ENCODE measurements at places on chromosomes 2 and 18. TPM values are rescaled to one million over a fixed set of nuclear protein-coding genes. Genes with fewer than 3 reads are reported as not detected.

- no peak for DNase-seq
- H3K4me1 ChIP-seq: no peaks in the 10 kb centered on the region
- no peak overlapping the region for H3K4me3 ChIP-seq
- H3K36me3 ChIP-seq: peaks cover 2% of the 10 kb centered on the region
- no peaks in the 10 kb centered on the region for H3K27me3 ChIP-seq
- no peak overlapping the region for H3K27ac ChIP-seq
Observed at GRCh38 chr2:197668296-197668695, 7.1 kb downstream of the RFTN2 start.

DNA sequence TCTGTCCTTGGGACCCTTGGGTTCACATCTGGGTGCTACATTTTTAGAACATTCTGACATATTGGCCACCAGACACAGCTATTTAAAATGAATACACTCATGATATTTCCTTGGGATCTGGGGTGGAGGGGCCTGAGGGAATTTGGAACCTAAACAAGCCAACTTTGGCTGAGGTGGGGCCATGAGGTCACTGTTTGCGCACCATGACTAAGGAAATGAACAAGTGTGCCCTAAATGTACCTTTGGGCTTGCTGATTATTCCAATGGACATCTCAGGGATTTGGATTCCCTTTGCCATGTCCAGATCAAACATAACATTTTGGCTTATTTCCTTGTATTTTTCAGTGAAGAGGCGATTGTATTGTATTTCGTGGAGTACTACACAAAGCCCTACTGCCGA, 80.5 kb upstream of the SEC11C start:
- DNase-seq: no peak
- H3K27ac ChIP-seq: no peak overlapping the region
- H3K4me1 ChIP-seq: no peaks in the 10 kb centered on the region
- peaks cover 20% of the 10 kb centered on the region for H3K27me3 ChIP-seq
- H3K36me3 ChIP-seq: no peaks in the 10 kb centered on the region
- H3K4me3 ChIP-seq: no peak overlapping the region

GRCh38 chr2:34012715-34013302, 413.7 kb upstream of the FAM98A start:
- H3K27me3 ChIP-seq: no peaks in the 10 kb centered on the region
- no peaks in the 10 kb centered on the region for H3K36me3 ChIP-seq
- no peak overlapping the region for H3K27ac ChIP-seq
- no peak overlapping the region for H3K4me3 ChIP-seq
- H3K4me1 ChIP-seq: no peaks in the 10 kb centered on the region

DNA sequence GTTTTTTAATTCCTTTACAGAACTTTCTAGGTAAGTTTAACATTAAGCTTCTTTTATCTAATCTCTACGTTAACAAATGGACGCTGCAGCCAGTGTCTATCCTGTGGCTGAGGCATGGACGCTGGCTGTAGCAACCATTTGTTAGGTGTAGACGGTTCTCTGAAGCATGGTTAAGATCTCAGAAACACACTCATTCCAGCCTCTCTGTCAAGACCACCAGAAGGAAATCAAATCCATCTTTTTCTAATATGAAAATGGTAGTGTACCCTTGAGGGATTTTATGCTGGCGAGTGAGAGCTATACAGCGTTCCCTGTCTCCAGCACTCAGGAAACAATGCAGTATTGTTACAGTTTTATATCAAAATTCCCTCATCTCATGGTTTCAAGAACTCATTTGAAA, 78.0 kb downstream of the DTNB start:
- H3K27ac ChIP-seq: no peak overlapping the region
- H3K4me1 ChIP-seq: peaks cover 45% of the 10 kb centered on the region
- no peak overlapping the region for H3K4me3 ChIP-seq

DNA sequence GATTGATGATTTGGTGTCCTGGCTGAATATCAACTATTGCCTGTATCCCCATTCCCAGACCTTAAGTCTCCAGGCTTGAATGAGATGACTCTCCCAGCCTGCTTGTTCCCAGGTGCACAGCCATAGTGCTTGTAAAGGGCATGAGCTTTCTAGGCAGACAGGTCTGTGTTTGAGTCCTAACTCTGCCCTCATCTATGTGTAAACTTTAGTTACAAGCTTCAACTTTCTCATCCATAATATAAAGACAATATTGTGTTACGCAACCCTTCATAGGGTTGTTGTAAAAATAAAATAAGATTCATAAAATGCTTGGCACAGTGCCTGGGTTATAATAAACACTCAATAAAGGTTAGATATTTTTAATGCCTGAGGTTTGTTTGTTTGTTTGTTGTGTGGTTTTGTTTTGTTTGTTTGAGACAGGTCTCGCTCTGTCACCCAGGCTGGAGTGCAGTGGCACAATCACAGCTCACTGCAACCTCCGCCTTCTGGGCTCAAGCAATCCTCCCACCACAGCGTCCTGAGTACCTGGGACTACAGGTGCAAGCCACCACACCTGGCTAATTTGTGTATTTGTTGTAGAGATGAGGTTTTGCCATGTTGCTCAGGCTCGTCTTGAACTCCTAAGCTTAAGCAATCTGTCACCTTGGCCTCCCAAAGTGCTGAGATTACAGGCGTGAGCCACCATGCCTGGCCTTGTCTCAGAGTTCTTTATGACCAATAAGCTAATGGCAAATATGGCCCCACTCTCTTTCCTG, 89.4 kb upstream of the MAPRE2 start:
- no peak for DNase-seq
- no peaks in the 10 kb centered on the region for H3K4me1 ChIP-seq
- H3K36me3 ChIP-seq: no peaks in the 10 kb centered on the region
- H3K4me3 ChIP-seq: no peak overlapping the region
- H3K27me3 ChIP-seq: peaks cover 9% of the 10 kb centered on the region

- H3K4me1 ChIP-seq: no peaks in the 10 kb centered on the region
- no peak overlapping the region for H3K4me3 ChIP-seq
Observed at GRCh38 chr2:6080932-6081753, 389.0 kb downstream of the SOX11 start.

- no peak for DNase-seq
- no peak overlapping the region for H3K4me3 ChIP-seq
Observed at GRCh38 chr2:1690056-1690775, 54.1 kb downstream of the PXDN start.

GRCh38 chr18:69936191-69936558, 11.5 kb downstream of the CD226 start:
- peaks cover 38% of the 10 kb centered on the region for H3K36me3 ChIP-seq
- no peak overlapping the region for H3K4me3 ChIP-seq
- H3K27me3 ChIP-seq: peaks cover 2% of the 10 kb centered on the region
- no peak for DNase-seq
- peaks cover 30% of the 10 kb centered on the region for H3K4me1 ChIP-seq

FAM161A gene
- total RNA-seq: 3.7 TPM

Data from activated T-helper 1 cell treated with anti-CD3 and anti-CD28 coated beads, Interleukin-12 subunit alpha, Interleukin-12 subunit beta, Interleukin-2, Interleukin-4 antibody, amounts not matched to agents 30 ng/mL and 10 ng/mL and 1 ng/mL, durations not matched to agents 14 hours and 24 hours and 36 hours (primary cell).